NCI-H1694 treated with DMSO at 0.1 percent for 48 hours (cell line): ENCODE measurements at places on chromosomes 5 and 9.

DNA sequence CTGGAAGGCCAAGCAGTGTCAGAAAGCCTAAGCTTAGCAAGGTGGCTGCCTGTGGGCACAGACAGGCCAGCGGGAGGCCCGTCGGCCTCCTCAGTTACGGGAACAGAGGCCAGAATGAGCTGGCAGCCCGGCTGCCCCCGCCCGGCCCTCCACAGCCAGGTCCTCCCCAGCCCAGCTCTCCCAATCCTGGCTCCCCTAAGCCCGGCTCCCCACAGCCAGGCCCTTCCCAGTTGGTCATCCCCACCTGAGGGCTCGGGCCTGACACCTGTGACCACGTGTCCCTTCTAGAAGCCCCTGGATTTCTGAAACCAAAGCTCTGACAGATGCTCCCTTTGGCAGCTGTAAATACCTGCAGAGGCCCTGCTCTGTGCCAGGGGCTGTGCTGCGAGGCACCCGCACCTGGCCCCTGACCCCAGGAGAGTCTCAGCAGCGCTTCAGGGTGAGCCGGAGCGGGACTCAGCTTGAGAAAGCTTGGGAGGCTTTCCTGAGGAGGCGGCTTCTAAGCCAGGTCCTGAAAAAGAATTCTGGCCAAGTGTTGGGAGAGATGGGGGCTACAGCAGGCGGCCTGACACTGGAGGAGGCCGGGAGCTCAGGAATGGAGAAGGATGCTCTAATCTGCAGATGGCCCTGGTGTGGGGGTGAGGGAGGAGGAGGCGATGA is 80.4 kb upstream of the OLFM1 start:
- no peak for DNase-seq

DNA sequence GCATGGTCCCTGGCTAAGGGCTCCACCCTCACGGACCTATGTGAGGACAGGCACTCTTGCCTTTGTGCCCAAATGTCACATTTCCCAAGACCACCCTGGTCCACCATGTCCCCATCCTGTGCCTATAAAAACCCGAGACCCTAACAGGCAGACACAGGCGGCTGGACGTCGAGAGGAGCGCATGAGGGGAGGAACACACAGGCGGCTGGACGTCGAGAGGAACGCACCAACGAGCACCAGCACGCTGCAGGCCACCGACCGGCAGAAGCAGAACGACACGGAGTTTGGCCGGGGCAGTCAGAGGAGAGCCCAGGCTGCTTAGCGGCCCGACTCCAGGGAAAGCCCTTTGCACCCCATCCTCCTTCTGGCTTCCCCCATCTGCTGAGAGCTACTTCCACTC is 119.9 kb downstream of the ADAMTS2 start:
- no peak for DNase-seq

GRCh38 chr5:149247726-149248125 is 23.9 kb upstream of the AFAP1L1 start:
- DNase-seq: no peak

DNA sequence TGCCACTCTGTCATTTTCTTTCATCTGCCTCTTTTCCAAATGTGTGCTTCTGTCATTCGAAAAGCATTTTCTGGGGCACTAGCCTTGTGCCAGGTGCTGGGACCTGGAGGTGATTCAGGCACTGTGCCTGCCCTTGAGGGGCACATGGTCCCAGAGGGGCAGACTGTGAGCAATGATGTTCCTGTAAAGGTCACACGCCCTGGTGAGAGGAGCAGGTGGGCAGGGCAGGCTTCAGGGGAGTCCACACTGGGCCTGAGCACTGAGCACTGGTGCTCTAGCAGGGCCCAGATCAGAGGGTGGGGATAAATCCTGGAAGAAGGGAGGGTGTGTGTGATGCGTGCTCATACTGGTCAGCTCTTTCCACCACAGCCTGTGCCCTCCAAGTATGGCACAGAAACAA is 77.8 kb downstream of the COL15A1 start:
- DNase-seq: no peak

GRCh38 chr5:103743421-103743820 is 180.8 kb upstream of the NUDT12 start:
- DNase-seq: no peak

- DNase-seq: no peak
These were observed 598.2 kb downstream of the PRELID2 start for GRCh38 chr5:145236983-145237382.

DNA sequence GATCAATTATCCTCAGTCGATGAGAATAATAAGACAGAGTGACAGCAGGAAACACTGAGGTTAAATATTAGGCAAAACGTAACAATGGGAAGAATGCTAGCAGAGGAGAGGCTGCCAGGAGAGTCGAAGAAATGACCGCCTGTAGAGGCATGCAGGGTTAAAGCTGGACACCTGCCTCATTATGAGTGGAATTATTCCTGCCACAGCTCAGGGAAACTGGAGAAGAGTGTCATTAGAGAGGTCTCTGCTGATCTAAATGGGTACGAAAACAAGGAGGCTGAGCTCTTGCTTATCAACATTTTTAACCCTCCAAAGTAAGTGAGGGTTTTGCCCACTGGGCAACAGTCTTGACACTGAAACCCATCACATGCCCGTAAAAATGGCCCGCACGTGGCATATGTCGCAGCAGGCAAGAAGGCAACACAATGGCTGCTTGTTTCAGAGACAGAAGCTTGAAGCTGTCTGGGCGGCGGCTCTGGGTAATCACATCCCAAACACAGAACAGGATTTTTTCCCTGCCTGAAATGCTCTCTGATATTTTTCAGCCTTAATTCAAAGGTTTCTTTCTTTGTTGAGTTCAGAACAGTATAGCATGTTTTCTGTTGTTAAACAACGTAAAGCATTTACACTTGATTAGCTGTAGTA is 118.7 kb downstream of the MED27 start:
- no peak for DNase-seq

DNA sequence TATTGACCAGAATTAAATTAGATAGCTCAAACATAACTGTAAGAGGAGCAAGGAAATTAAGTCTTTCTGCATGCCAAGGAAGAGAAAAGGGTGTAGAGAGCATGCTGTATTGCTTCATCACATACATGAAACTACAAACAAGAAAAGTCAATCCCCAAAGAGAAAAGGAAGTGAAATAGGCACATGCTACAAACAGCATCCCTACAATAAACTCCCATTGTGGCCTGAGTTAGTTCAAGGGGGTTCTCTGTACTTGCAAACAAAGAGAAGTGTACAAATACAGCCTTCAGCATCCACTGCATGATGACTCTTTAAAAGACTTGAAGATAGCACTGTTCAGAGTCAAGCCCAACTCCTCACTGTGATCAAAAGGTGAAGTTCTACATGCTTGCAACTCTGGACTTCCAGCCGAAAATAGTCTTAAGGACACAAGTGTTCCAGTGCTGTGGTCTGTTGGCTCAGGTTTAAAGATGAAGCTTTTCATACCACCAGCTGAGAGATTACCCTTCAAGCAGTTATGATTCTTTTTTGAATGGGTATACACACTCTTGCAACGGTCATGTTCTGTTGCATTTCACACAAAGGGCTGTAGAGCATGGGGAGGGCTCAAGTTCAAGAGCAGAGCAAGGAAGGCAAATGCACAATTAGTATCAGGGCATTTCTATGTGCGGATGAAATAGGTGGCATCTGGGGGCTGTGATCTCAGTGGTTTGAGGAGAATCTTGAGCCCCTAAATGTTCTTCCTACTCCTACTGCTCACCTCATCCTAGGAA is 534.5 kb downstream of the EBF1 start:
- DNase-seq: no peak

DNA sequence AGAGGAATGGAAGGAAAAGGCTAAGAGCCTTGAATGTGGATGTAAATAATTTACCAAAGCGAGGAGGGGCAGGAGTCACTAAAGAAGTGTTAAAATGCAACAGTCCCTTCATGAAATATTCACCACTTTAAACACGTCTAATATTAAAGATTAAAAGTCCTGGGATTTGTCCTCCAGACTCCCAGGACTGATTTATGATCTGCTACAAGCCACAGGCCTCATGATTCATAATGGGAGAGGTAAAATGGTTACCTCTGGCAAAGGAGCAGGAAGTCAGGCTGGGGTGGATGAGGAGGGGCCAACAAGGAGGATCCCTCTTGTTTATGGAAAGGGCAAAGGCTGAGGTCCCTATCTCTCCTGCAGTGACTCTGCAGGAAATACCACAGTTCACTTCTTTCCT is 292.4 kb downstream of the TRIM32 start:
- no peak for DNase-seq

DNA sequence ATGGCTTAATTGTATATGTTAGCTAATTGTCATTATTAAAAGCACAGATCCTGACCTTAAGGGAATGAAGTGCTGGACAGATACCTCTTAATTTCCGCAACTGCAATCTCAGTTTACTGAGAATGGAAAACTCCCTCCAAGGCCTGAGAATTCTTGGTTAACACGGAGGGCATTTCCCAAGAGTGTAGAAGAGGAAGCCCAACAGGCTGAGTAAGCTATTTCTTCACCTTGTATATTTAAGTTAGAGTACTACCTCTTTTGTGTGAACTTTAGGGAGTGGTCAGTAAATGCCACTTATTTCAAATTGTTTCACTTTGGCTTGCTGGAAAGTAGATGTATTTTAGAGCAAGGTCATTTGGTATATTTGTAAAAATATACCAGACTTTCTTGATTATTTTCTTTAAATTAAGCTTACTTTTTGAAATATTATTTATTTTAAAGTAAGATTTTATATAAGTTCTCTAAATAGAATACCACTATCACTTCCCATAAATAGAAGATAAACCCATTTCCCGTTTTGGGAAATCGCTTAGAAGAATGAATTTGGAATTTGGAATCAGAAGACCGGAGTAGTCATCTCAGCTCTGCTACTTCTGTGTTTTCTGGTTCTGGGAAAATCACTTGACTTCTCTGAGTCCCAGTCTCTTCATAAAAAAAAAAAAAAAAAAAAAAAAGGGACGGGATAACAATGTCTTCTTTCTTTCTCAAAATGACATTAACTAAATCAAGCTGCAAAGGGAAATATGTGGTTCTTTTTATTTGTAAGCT is 26.0 kb upstream of the C9orf72 start:
- DNase-seq: no peak

- no peak for DNase-seq
These were observed 227.0 kb downstream of the PAPPA start for GRCh38 chr9:116380496-116380995.

- DNase-seq: no peak
These were observed 15.2 kb upstream of the TAL2 start for GRCh38 chr9:105646879-105647594.

DNA sequence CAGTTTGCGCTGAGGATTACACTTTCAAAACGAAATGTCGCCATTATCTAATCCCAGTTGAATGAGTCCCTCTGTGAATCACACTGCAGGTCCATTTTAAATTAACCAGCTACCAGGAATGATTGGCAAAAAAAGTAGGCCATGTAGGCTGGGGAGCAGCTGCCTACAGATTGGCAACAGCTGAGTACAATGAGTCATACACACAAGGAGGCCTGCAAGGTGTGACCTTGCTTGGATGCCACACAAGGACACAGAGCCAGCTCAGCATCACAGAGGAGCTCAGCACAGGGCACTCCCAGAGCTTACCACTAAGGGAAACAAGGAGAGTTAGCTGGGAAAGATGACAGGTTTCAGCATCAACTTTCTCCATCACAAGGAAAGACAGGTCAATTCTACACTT is 12.9 kb downstream of the HAVCR1 start:
- peak; percentile 6 for DNase-seq

- DNase-seq: peak; percentile 11
These were observed 19.7 kb downstream of the RIOK2 start for GRCh38 chr5:97163360-97163764.

DNA sequence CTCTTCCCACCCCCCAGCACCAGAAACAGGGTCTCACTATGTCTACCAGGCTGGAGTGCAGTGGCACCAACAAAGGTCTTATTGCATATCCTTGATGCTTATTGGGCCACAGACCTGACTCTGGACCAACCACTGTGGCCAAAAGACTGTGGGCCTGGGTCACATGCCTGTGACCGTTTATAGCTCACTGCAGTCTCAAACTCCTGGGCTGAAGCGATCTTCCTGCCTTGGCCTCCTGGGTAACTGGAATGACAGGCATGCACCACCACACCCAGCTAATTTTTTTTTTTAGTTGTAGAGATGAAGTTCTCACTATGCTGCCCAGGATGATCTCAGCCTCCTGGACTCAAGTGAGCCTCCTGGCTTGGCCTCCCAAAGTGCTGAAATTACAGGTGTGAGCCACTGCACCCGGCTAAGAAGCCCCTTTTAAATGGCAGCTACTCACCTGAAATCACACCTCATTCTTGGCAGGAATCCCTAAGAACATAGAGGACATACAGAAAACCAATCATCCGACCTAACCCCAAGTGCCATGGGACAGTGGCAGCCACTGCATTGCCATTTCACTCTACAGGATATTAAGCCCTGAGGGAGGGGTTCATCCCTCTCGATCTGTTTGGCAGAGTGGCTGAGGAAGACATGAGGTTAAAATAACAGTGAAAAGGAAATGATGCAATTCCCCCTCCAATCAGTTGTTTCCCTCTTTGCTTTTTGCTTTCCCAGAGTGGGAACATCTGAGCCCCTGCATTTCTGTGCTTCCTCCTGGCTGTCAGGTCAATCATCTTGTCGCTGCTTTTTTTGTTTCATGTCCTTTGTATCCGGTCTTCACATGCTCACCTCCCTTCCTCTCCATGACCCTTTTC is 74.6 kb downstream of the LRRC70 start:
- DNase-seq: no peak

GRCh38 chr5:170882345-170882744 is 20.5 kb downstream of the RANBP17 start:
- DNase-seq: no peak

DNA sequence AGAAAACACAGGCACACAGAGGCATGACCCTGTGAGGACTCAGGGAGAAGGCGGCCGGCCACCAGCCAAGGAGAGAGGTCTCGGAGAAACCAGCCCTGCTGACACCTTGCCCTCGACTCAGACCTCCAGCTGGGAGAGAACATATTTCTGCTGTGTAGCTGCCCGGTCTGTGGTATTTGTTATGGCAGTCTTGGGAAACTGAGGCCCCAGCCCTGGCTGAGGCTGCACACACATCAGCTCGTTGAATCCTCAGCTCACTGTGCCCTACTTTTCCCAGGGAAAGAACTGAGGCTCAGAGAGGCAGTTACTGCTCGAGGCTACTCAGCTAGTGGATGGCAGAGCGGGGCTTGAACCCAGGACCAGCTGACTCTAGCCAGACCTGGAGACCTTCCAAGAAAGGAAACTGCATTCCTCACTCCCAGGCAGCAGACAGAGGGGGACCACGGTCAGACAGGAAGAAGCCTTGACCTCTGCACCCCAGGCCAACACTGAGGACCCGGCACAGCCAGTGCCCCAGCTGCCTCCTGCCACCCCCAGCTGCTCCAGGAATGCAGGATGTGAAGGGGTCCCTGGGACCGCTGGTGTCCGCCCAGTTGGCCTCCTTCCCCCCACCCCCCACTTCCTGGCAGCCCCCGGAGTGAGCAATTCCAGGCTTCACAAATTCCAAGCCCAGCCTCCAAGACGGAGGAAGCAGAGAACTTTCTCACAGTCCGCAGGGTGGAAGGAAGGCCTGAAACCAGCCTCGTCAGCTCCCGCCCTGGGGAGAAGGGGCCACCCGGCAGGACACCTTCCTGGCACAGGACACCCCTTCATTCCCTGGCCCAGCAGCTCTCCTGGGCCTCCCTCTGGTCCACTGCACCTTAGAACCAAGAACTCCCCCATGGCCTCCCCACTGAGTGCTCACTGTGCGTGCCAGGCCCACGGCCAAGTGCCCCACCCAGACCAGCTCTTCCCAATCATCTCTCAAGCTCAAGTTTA is 69.9 kb downstream of the LRSAM1 start:
- no peak for DNase-seq

GRCh38 chr9:113632776-113633590 is 169.5 kb downstream of the RGS3 start:
- no peak for DNase-seq

GRCh38 chr9:130498918-130499698 is 54.3 kb downstream of the ASS1 start:
- DNase-seq: no peak

GRCh38 chr5:96683392-96683791 is 21.2 kb downstream of the CAST start:
- DNase-seq: no peak
